ENCODE measurements at places on chromosomes 5 and 9.
A peak's percentile ranks its signal among the peaks of the same experiment; 100 is the strongest.

DNA sequence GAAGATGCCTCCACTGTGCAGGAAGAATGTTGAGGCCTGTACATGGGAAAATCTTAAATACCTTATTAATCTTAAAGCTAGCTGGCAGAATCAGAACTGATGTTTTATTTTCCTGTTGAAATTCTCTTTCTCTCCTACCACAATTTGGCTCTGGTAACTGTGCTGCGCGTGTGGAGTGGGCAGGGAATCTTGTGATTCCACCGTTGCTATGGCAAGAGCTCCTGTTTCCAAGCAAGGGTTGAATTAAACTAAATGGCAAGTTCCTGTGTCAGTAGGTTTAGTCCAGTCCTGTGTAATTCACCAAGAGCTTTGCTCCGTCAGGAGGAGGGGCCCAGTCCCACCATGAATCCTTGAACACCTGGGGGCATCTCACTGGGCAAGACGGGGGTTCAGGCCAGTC, 36.4 kb downstream of the NXNL2 start:
- peak; percentile 24 for DNase-seq

DNA sequence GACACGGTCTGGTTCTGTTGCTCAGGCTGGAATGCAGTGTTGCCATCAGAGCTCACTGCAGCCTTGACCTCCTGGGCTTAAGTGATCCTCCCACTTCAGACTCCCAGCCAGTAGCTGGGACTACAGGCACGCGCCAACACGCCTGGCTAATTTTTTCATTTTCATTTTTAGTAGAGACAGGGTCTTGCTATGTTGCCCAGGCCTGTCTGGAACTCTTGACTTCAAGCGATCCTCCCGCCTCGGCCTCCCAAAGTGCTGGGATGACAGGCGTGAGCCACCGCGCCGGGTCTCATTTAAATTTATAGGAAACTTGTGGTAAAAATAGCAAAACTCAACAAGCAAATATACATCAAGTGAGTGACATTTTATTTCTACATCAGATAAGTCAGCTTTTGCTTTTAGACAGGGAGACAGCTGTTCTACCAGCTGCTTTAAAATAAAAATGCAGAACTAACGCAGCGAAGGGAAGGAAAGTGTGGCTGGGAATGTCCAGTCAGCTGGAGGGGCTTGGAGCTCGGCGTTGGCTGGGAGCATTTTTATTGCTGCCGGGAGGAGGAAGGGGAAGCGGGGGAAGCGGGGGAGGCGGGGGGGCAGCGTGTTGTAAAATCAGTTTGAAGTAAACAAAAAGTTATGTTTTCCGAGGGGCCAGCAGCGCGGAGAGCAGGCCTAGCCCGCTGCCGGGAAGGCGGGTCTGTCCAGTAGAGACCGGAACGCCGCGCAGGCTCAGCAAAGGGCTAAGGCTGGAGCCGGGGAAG, 707 bp upstream of the ZFYVE16 start:
- peak; percentile 67 for DNase-seq

- peak; percentile 46 for DNase-seq
Measured at GRCh38 chr9:111928359-111928720, 31.7 kb downstream of the UGCG start.

GRCh38 chr9:137406876-137407589, 15.9 kb downstream of the EXD3 start:
- DNase-seq, result peak; percentile 47

GRCh38 chr9:89929673-89930480, 325.1 kb downstream of the GADD45G start:
- DNase-seq, result peak; percentile 49

DNA sequence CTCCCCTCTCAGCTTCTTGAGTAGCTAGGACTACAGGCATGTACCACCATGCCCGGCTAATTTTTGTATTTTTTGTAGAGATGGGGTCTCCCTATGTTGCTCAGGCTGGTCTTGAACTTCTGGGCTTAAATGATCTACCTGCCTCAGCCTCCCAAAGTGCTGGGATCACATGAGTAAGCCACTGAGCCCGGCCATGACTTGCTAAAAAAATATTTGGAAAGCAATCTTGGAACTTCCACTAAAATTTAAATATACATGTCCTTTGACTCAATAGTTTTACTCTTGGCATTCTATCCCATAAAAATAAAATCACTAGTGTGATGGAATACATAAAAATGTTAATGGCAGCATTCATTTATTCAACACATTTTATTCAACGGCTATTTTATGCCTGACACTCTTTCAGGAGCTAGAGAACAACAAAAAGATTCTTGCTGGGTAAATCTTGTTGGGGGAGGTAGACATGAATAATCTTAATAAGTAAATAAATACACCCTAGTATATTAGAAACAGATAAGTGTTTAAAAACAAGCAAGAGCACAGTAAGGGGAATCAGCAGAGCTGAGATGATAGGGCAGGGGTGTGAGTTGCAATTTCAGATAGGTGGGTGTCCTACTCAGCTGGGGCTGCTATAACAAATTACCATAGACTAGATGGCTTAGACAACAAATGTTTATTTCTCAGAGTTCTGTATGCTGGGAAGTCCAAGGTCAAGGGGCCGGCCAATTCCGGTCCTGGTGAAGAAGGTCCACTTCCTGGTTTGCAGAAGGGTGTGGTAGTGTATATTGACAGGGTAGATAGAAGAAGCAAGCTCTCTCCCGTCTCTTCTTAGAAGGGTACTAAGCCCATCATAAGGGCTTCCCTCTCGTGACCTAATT, 50.7 kb downstream of the KCNV2 start:
- no peak for DNase-seq

- DNase-seq, result no peak
Measured at GRCh38 chr5:35237580-35238376, 7.5 kb upstream of the PRLR start.

- DNase-seq, result no peak
Measured at GRCh38 chr5:141703133-141703561, 21.1 kb upstream of the ARAP3 start.
